AG09319 (cell line): ENCODE measurements at places on chromosomes 6 and 20.

DNA sequence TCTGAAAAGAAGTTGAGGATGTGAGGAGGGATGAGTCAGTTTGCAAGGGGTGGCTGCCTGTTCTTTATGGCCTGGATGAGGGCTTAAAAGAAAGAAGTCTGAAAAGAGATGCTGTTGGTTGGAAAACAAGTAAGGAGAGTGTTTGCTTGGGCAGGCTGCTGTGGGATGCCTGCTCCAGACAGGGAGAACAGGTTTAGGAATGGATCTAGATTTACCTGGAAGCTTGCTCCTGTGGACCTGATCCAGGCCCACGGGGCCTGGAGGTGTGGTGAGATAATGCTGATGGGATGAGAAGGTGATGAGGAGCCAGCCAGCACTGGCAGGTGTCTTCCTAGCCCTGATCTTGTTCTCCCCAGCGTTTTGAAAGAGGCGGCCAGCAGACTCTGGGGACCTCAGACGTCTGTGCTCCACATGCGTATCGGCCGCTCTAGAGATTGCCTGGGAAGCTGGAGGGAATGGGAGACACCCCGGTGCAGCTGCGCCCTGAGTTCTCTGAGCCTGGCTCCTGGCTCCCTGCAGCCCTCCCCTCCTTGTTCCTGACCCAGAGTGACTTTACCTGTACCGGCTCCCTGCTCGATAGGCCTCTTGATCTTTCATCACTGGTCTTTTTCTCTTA lies 331.3 kb downstream of the ZFAND3 start:
- DNase-seq, result no peak

DNA sequence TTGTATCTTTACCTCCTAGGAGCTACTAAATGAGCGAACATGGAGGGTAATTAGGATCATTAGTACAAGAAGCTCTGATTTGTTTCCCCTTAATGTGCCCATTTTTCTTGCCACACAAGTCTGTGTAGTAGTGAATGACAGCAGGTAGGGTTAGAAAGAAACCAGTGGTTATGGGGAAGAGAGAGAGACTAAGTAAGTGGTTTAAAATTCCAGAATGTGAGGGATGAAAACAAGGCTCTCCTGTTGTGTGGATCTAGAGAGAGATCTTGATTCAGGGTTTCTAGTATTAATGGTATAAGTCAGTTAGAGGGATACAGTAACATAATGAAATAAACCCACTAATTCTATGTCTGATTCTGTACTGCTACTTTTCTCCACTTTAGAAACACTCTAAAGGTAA lies 22.7 kb downstream of the STXBP5 start:
- DNase-seq, result no peak

- DNase-seq, result no peak
These were observed 51.6 kb downstream of the EYA2 start for GRCh38 chr20:46946181-46946624.

DNA sequence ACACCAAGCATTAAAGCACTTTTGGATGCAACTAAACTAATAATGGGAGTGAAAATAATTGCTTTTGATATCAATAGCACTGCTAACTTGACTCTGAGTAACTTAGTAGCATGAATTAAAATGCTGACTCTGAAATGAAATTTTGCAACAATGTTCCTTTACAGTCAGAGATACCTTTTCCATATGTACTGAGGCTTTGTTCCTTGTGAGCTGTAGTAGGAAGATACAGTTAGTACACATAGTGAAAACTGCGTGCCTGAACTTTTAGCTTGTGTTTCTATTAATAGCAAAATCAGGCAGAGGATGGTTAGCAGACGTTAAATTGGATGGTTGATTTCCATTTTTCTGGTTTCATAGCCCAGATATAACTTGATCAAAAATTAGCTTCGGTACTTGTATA lies 18.6 kb downstream of the ADGRG6 start:
- no peak for DNase-seq

DNA sequence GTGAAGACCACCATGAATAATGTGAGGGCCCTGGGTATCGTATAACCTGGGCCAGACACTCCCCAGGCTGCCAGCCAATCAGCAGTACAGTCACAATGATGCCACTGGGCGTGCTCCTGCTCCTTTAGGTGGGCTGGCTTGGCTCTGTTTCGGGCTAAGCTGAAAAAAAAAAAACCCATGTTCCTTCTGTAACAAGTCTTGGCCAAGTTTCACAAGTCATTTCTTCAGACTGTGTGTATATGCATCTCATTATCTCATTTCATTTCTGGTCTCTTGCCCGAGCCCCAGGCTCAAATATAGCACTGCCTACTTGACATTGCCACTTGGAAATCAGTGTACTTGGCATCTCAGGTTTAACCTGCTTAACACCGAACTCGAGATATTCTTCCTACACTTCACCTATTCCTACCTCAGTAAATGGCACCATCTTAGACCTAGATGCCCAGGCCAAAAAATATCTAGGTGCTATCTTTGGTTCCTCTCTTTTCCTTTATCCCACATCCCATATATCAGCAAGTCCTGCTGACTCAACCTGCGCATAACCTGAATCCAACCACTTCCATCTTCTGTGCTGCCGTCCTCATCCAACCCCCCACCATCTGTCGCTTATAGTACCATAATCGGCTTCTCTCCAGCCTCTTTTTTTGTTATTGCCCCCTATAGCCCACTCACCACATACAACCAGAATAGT lies 1.8 kb downstream of the UQCC2 start:
- DNase-seq, result no peak

DNA sequence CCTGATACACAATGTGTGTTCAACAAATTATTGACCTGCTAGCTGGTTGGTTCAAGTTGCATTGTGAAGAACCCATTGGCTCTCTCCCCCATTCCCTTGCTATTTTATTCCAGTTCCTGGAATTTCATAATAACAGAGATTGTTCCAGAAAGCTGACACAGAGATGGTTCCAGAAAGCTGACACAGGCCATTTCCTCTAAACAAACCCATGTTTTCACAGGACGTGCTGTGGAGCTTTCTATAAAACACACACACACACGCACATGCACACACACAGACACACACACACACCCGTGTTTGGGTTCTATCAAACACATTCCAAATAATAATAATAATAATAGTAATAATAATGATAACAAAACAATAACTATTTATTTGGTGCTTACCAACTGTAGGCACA lies 259.1 kb downstream of the CLIC5 start:
- DNase-seq, result no peak

DNA sequence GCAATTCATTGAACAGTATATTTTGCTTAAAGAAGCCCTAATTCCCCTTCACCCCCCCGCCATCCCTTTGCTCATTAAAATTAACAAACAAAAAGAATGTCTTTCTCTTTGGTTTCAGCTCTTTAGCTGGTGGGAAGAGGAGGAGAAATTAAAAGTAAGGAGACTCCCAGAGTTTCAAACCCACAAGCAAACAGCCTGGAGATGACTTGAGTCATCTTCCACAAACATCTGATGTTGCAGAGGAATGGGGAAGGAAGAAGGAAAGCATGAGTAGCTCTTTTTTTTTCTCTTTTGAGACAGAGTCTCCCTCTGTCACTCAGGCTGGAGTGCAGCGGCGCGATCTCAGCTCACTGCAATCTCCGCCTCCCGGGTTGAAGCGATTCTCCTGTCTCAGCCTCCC lies 189.6 kb downstream of the ADAT2 start:
- no peak for DNase-seq

DNA sequence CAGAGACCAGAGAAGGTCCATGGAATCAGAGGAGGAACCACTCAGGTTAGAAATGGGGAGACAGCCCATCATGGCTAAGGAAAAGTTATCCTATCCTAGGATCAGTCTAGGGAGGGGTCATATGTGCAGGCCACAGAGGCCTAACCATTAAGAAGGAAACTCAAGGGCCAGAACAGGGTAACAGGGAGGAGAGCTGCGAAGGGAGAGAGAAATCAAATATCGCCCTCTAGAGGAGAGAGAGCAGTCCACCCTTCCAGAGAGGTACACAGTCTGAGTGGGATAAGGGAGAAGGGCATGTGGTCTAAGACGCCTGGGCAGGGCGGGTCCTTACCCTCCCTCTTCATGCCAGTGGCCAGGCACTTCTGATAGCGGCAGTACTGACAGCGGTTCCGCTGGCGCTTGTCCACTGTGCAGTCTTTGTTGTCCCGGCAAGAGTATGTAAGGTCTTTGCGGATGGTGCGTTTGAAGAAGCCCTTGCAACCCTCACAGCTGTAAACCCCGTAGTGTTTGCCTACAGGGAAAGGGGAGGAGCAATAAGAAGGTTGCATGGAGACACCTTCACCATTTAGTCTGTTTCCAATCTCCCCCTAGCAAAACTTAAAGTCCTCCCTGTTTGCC lies 2.9 kb downstream of the RXRB start:
- DNase-seq, result peak; percentile 27
